ENCODE measurements at places on chromosomes 1 and 21.

GRCh38 chr1:245016700-245017099 lies 138.1 kb upstream of the KIF26B start:
- DNase-seq, result no peak

DNA sequence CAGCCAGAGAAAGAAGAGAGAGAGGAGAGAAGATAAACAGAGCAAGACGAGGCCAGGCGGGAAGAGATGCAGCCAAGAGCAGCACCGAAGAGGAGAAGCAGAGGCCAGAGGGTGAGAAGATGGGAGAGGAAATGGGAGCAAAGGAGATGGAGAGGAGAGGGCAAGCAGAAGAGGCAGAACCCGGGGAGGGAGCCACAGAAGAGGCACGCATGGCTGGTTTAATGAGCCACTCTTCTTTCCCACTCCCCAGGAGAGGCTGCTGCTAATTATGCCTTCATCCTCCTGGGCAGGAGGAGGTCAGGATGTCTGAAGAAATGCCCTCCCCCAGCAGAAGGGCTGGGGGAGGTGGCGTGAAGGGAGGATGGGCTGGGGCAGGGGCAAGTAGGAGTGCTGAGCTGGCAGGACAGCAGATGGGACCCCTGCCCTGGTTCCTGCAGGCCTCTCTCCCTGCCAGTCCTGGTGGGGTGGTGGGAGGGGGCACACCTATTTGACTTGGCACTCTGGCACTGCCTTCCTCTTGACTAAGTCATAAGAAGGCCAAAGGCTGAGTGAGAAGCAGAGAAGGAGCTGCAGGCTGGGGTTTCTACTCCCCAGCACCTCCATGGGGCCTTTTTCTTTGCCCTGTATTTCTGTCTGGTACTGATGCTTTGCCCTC lies 32.3 kb downstream of the KIRREL1 start:
- no peak for DNase-seq

DNA sequence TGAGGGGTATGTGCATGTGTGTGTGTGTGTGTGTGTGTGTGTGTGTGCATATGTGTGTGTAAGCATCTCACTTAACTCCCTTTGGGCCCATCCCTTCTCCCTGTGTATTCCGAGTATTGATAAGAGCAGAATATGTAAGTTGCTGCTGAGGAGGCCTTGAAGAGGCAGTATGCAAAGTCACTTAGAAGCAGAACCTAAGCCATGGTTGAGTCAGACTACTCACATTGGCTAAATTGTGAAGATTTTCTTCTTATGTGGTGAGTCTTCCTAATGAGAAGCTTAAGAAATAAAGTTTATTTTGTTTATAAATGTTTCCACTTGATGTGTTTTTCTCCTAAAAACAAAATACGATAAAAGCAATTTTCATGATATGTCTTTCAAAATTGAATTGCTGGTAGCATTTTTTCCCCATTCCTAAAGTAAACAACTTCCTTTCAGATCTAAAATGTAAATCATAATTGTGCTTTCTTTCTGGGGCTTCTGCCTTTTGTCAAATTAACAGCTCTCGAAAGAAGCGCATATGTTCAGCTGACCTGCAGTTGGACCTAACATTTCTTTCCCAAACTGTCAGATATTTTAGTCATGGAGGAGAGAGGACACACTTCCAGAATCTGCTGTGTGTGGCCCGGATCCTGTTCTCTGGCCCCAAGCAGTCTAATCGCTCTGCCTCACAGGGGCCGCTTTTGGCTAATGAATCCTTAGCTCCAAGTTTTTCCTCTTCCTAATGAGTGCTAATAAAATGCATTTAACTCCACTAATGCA lies 284.0 kb downstream of the DUSP10 start:
- no peak for DNase-seq

- no peak for DNase-seq
These were observed 32.2 kb downstream of the MRAP start for GRCh38 chr21:32330784-32331311.

- no peak for DNase-seq
These were observed 122.6 kb downstream of the TNNI3K start for GRCh38 chr1:74357756-74358155.

- DNase-seq, result no peak
These were observed 8.3 kb upstream of the GPR89B start for GRCh38 chr1:147919896-147920295.

DNA sequence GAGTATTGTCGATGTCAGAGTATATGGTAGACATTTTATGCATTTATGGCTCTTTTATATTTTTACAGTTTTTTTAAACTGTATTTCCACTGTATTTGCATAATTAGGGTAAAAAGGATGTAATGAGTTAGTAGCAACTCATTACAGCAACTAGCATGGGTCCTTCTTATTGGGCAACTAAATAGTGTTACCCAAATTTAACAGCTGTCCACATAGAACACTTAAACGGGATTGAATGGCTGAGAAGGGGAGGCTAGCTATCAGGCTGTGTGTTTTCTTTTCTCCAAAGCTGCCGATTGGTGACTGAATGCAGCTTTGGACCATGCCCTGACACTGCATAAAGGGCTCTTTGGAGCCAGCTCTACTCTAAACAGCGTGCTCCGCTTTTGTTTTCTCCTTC lies 75.4 kb downstream of the PTPRC start:
- no peak for DNase-seq

DNA sequence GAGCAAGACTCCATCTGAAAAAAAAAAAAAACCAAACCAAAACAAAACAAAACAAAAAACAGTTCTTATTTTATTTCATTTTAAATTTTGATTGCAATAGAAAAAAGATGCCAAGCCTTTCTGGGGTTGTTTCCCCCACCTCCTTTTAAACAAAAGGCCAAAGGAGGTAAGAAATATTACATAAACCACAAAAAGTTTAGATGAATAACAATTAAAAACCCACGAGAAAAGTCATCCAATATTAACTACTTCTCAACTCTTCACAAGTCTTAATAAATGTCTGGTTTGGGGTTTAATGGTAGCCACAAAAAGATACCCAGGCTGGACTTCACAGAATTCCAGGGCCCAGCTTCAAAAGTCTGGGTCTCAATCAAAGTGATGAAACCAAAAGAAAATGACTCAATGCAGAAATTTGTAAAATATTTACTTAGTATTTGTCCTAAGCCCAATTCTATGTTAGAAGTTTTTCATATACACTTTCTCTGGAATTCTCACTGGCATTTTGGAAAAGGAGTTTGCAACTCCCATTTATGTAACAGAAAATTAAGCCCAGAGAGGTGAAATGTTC lies 47.0 kb upstream of the SDC3 start:
- no peak for DNase-seq

GRCh38 chr1:244450597-244451538 lies 841 bp downstream of the ADSS2 start:
- DNase-seq, result peak; percentile 80

- no peak for DNase-seq
These were observed 31.4 kb upstream of the PKP1 start for GRCh38 chr1:201251851-201252430.

- peak; percentile 18 for DNase-seq
These were observed 6.5 kb downstream of the CD55 start for GRCh38 chr1:207328004-207328403.

DNA sequence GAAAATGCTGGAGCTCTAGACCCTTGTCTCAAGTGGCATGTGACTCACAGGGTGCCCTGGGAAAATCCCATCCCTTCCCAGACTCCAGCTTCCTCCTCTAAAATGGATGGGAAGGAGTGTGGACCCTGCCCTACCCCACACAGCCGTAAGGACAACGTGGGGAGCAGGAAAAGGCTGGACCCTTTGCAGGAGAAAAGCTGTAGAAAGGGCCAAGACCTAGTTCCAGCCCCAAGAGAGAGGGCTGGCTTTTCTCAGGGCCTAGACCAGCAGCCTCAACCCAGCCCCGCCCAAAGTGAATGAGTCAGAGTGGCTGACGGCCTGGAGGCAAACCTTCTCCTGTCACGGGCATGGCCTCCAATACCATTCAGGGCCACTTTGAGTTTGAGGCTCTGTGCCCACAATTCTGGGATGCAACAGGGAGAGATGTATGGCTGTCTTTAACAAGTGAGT lies 1.1 kb downstream of the LAMB3 start:
- DNase-seq, result peak; percentile 82

DNA sequence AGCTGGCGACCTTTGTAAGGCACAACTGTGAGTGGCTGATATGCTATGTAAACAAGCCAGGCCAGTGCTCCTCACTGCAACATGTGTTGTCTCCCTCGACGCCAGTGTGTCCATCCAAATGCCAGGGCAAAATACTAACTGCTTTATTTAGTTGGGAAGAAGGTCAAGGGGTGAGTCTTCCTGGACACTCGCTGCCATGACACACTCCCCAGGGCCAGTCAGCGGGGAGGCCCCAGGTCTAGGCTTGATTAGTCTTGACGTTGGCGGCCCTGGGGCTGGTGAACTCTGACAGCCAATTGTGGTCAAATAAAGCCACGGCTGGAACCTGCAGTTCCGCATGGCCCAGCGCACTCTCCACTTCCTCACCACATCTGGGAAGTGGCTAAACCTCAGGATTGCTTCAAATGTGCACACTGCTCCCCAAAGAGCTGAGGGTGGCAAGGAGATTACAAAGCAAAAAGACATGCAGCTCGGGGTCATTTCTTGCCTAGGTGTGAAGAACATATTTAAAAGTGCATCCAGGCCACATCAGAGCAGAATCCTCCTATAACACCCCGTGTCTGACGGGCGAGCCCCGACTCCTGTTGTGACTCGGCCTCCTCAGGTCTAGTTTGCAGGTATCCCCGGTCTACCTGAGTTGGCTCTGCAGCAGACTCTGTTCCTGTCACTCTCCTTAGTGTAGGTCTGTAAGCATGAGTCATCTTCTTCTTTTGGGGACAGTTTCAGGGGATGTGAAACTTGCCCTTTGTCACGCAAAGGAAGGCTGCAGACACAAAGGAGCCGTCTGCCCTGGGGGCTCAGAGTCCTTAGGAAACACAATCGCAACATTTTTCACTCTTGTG lies 183.5 kb downstream of the RUNX1 start:
- DNase-seq, result peak; percentile 97

- peak; percentile 85 for DNase-seq
These were observed at the start of gene MLLT11 for GRCh38 chr1:151060007-151060656. MLLT11 (plus strand) TSS chr1:151060397; CDS start chr1:151067225, 6,828 bp downstream.

DNA sequence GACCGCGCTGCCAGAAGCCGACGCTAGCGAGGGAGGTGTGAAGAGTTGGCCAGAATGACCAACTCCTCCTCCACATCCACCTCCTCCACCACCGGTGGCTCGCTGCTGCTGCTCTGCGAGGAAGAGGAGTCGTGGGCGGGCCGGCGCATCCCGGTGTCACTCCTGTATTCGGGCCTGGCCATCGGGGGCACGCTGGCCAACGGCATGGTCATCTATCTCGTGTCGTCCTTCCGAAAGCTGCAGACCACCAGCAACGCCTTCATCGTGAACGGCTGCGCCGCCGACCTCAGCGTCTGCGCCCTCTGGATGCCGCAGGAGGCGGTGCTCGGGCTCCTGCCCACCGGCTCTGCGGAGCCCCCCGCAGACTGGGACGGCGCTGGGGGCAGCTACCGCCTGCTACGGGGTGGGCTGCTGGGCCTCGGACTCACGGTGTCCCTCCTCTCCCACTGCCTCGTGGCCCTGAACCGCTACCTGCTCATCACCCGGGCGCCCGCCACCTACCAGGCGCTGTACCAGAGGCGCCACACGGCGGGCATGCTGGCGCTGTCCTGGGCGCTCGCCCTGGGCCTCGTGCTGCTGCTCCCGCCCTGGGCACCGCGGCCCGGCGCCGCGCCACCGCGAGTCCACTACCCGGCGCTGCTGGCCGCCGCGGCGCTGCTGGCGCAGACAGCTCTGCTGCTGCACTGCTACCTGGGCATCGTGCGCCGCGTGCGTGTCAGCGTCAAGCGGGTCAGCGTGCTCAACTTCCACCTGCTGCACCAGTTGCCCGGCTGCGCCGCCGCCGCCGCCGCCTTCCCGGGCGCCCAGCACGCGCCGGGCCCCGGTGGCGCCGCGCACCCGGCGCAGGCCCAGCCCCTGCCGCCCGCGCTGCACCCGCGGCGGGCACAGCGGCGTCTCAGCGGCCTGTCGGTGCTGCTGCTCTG lies 1.2 kb downstream of the GPR88 start:
- DNase-seq, result peak; percentile 61

All from NB4 (cell line).